ENCODE measurements at places on chromosomes 4 and X.

DNA sequence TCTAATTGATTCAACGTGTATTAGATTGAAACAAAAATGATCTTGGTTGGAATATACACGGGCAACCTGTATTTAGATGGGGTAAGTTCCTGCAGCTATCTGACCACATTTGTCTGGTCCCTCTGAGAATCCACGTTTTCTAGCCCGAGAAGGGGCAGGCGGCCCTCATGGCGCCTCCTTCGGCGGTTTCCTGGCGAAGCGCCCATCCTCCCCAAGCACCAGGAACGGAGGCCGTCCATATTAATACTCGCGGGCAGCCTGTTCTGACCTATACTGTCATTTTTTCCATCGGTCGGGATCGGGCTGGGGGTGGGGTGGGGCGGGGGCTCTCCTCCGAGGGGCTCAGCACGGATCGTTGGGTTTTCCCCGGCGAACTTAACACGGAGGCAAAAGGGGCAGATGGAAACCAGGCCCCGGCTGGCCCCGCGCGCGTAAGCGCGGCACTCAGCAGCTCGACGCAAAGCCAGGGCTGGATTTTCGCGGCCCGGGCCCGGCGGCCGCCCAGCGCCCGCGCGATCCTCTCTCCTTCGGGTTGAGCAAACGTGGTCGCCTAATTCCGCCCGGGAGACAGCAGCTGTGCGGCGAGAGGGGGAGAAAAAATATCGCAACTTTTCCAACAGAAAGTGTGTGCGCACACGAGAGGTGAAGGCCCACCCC, 77.2 kb upstream of the BCOR start:
- peak; percentile 77 for DNase-seq

DNA sequence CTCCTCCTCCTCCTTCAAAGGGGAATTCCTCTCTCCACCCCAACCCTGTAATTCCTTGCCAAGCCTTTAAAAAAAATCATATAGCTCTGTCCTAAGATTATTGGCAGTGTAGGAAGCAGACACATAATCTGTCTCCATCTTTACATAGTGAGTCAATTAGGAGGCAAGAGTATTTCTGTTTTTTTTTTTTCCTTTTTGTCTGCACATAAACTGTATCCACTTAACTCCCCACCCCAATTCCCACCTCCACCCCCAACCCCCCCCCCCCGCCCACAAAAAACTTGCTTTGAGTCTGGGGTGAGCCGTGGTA, 182.5 kb downstream of the RASL11B start:
- no peak for DNase-seq

DNA sequence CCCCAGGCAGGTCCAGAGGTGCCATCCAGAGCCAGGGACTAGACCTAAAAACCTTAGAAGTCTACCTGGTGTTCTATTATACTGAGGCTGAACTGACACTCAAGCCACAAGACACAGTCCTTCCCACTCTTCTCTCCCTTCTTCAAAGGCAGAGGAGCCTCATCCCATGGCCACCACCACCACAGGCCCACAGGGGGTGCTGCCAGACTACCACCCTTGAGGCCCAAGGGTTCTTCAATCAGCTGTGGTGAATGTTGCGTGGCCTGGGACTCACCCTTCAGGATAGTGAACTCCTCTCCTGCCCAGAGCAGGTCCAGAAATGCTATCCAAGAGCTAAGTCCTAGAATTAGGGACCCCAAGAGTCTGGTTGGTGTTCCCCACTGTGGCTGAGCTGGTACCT, 17.5 kb upstream of the RFC1 start:
- no peak for DNase-seq

DNA sequence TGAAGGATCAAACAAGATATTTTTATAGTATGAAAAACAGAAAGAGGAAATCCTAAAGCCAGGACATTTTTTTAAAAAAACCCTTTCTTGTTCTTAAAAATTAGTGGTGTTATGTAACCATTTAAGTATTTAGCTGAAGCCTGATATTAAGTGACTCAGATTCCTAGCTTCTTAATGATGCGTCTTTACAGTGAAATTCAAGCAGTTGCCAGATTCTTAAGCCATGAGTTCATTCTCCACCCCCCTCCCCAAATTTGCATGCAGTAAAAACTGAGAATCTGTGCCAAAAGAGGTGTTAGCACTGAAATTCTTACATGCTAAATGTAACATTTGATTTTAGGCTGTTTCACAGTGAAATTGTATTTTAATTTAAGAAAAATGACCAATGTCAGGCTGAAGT, 180.8 kb downstream of the RAPGEF2 start:
- DNase-seq = no peak

DNA sequence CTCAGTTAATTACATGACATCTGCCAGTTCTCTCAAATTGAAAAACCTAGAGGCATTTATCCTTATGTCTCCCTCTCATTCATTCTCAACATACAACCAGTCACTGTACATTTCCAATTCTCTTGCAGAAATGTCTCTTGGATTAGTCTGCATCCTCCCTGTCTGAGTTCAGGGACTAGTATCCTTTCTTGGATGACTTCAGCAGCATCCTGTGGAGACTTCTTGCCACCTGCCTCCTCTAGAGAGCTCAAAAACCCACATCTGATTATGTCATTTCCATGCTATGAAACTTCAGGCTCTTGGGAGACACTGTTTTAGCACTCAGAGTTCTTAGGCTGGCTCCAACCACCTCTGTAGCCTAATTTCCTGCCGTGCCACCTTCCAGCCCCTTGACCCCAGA, 515.1 kb upstream of the DIPK2B start:
- no peak for DNase-seq

DNA sequence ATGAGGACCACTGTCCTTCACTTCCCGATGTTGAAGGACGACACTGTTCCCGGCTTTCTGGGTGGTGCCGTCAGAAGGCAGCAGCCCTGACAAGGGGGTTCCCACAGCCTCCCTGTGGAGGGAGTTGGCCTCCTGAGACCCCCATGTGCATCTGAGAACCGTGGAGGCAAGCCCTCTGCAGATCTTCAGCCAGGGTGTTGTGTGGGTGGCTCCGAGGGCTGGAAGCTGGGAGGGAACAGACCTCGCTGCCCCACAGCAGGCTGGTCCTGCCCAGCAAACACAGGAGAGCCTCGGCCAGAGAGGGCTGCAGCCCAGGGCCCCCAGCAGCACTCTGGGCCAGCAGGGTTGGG, 16.2 kb downstream of the DGKQ start:
- peak; percentile 23 for DNase-seq

DNA sequence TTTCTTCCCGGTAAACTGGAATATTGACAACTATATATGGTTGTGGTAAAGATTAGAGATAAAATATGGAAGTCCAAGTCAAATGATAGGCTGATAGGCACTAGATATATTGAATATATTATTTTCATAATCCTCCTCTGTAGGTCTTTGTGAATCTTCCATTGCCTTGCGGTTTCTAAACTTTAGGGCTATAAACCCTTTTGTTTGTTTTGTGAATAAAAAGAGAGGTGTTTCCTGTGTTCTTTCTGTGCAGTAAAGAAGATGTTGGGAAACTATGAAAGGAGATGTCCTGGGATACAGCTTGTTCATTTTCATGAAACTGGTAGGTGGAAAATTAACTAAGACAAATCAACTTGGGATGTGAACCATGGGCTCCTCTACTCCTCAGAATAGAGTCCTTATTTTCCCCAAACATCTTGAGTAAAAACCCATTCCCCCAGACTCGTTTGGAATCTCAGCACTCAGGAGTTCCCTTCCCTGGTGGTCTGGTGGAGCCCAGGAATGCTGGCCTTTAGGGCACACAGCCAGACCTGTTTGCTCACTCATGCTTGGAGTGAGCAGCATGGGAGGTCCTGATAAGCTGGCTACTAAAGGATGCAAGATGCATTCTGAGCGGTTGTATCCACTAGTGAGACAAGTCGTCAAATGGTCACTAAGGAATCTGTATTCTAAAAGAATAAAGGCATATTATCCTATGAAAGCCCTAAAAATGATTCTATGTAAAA, 22.2 kb downstream of the PRDM8 start:
- no peak for DNase-seq

DNA sequence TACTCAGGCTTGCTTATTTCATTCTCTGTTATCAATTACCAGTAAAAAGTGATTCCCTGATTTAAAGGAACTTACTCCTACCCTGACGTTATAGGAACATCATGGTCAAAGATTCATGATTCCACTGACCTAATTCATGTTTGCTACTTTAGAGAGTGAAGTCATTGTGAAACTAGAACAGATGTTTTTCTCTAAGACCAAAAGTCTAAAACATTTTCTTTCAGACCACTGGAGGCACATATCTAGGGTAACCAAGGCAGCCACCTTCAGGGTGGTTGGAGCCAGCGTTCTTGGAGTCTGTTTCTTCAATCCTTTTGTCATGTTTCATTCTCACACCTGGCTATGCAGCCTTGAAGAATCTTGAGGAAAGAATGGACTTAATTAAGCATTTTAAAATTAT, 77.8 kb downstream of the GALNTL6 start:
- no peak for DNase-seq

- DNase-seq = no peak
Observed at GRCh38 chrX:16063141-16063540, 60.2 kb upstream of the GRPR start.

- no peak for DNase-seq
Observed at GRCh38 chrX:134469486-134469885, 9.5 kb downstream of the HPRT1 start.

DNA sequence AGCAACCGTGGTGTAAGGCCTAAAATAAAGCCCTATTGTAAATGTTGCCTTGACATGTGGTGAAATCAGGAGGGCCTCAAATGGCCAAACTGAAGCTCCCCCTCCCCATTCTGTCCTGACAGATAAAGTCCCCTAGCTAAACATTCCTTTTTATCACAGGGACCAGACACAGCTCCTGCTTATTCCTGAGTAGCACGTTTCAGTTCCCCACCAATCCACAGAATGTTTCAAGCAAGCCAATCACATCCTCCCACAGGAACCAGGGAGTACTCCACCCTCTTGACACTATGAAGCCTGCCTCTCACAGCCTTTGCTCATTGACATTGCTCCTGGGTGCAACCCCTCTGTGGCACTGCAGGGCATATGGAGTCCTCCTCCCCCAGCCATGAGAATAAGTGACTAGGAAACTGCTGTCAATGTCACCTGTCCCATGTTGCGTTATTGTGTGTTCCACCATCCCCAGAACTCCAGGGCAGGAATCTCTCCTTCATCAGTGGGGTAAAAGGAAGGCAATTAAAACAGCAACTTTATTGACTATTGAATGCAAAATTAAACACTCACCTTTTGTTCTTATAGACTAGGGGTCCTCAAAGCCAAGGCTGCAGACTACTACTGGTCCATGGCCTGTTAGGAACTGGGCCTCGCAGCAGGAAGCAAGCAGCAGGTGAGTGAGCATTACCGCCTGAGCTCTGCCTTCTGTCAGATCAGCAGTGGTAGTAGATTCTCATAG, 128.1 kb downstream of the COL25A1 start:
- no peak for DNase-seq

DNA sequence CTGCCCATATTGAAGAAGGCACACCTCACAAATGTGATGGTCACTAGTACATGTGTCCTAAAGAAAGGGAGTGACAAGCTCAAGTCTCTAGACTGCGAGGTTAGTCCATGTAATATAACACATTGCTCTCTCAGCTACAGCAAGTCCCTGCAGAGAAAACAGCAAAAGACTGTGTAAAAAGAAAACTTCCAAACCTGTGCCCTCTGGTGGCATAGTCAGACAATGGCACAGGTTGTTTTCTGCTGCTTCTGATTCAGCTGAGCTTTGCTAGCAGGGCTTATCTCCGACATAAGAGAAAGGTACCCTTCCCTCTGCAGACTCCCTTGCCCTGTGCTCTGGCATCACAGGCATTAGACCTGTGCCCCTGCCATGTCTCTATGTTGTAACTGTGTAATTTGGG, 1.4 kb upstream of the SERPINA7 start:
- DNase-seq = no peak

DNA sequence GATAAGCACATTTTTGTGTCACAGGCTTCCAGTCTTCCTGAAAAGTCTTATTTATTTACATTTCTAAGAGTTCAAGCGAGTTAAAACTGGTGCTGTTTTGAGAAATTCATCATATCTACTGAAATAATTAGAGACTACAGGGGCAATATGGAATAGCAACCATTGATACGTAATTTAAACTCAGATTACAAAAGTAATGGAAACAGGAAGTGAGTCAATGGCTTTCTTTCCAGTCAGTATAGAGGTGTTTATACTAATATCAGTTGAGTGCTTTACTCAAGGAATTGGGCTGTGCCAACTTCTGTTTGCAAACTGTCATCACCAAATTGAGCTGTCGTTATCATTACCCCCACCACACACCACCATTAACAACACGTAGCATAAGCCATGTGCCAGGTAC, 222.7 kb downstream of the COL25A1 start:
- DNase-seq = no peak
